ENCODE measurements at places on chromosomes 7 and 10.
A peak's percentile ranks its signal among the peaks of the same experiment; 100 is the strongest.

DNA sequence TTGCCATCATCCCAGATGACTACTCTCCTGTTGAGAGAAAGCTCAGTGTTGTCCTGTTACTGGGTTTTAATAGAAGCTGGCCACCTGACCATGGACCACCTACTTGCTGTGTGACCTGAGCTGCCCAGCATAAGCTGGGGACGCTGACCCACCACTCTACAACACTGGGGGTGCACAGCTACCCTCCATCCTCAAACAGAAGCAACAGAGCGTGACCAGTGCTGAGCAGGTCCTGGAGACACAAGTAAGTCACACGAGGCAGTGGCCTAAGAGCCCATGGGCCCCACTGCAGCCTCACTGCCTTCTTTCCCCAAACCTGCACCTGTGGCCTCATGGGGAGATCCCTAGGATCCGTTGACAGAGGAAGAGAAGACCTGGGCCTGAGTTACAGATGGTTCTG is 198.6 kb upstream of the ADARB2 start:
- no peak for DNase-seq

DNA sequence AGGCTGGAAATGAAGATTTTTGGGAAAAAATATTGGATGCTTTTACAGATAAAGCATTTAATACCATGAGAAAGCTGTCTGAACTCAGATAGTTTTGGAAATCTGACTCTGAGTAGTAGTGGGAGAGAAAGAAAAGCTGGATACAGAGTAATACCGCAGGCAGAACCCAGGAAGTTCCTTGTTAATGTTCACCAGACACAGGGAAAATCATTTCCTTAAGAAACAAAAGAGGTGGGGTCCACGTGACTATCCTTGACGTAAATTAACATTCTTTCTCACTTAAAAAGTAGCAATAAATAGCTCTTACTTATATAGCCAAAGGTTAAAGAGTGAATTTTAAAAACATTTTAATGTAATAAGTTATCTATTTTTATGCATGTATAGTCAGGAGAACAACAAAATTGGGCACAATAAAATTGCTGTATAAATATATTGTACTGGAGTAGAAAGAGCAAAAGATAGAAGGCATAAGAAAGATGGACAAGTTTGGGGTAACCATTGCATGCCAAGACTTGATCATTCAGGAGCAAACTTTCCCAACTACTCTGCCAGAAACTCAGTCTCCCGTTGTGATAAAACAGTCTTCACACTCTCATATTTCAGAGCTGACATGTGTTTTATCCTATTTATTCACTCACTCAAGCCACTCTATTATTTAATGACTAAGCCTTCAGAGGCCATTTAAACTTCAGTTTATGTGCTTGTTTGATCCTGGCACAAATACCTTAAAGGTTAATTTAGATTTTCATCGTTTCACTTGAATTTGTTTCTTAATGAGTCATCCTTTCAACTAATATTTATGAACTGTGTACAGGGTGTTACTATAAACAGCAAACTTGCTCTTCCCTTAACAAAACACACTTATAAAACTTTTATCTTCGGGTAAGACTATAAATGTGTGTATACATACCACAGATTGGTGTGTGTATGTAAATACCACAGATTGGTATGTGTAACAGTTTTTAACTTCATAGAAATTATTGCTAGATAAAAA is 143.1 kb downstream of the GNAI1 start:
- DNase-seq = no peak

GRCh38 chr10:132982301-132982989 is 40.1 kb upstream of the CFAP46 start:
- DNase-seq = no peak

GRCh38 chr7:28955718-28956607 is 2.2 kb downstream of the TRIL start:
- DNase-seq = no peak

GRCh38 chr10:101285519-101286070 is 56.3 kb upstream of the LBX1 start:
- no peak for DNase-seq

- no peak for DNase-seq
These were observed 63.2 kb upstream of the AGR3 start for GRCh38 chr7:16944936-16945335.

GRCh38 chr7:136163340-136163801 is 186.2 kb upstream of the MTPN start:
- DNase-seq = no peak

GRCh38 chr7:68904630-68905029 is 693.6 kb upstream of the AUTS2 start:
- no peak for DNase-seq

DNA sequence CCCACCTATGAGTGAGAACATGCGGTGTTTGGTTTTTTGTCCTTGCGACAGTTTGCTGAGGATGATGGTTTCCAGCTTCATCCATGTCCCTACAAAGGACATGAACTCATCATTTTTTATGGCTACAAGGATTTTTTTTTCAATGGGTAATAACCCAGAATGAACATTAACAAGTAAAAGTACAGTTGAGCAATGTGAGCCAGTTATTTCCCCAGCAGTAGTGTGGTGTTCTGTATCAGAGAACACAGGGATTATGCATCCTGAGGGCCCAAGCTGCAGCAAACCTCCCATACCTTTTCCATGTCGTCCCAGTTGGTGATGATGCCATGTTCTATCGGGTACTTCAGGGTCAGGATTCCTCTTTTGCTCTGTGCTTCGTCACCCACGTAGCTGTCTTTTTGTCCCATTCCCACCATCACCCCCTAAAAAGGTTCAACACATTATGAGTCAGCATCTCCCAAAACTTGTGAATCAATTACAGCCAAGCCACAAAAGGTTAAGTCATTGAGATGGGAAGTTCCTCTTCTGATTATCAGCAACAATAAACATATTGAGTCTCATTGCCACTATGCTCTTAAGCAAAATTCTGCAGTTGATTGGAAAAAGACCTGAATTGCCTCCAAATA is 5.5 kb downstream of the ACTA2 start:
- no peak for DNase-seq

GRCh38 chr10:73413528-73414229 is at the start of gene ANXA7:
Gene ANXA7 (minus strand): TSS chr10:73414058. CDS start chr10:73400856, 13,202 bp downstream.
- DNase-seq = peak; percentile 88

GRCh38 chr10:103776878-103777591 is 78.3 kb downstream of the SH3PXD2A start:
- DNase-seq = no peak

- DNase-seq = no peak
These were observed 74.6 kb downstream of the CUL1 start for GRCh38 chr7:148773334-148773733.

GRCh38 chr10:53135213-53135896 is 362.8 kb upstream of the MBL2 start:
- no peak for DNase-seq

DNA sequence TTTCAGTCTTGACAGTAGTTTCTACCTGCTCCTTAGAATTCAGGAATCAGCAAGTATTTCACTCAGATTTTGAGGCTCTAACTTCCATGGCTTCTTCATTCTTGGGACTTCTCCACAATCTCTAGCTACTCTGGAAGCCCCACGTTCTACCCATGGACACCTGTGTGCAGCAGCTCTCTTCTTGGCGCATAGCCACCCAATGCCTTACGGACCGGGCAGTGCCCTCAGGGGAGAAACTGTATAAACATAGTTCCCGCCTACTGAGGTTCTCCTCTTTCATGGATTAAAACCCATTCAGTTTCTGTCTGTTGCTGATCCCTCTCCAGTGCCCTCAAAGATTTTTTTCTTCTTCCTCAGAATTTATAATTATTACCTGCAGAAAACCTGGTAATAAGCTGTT is 177.1 kb downstream of the SORCS1 start:
- DNase-seq = no peak

DNA sequence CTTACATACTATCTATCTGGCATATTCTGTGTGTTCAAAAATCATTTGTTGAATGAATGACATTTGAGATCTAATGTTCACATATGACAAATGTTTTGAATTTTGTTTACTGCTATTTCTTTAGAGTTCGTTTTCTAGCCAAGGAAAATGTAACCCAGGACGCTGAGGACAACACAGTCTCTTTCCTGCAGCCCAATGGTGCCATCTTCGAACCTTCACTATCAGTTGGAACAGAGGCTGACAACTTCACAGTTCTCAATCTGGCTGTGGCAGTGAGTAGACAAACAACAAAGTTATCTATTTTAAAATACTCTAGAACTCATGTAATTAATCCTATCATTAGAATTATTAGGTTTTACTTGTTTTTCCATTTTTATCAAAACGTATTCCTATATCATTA is 22.5 kb downstream of the CD36 start:
- no peak for DNase-seq

DNA sequence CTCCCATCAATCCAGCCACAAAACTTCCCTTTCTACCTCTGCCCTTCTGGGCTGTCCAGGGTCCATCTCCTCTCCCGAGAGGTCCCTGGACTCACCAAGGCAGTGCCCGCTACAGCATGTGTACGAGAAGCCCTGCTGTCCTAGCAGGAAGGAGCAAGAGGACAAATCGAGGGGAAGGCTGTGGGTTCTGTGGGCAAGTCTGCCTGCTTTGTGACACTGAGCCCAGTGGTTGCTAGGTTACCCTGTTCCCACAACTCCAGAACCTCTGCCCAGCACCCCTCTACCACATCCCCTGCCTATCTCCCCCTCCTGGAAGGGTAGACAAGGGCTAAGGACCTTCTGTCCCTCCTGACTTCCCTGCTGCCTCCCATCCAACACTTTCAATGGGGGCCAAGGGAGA is at the start of gene TBATA:
TBATA (minus strand) TSS at position 188 of the 400 bp plus-strand sequence. CDS start 1,998 bp downstream, outside the sequence.
- DNase-seq = no peak

- no peak for DNase-seq
These were observed 53.2 kb downstream of the SYPL1 start for GRCh38 chr7:106058928-106059324.

DNA sequence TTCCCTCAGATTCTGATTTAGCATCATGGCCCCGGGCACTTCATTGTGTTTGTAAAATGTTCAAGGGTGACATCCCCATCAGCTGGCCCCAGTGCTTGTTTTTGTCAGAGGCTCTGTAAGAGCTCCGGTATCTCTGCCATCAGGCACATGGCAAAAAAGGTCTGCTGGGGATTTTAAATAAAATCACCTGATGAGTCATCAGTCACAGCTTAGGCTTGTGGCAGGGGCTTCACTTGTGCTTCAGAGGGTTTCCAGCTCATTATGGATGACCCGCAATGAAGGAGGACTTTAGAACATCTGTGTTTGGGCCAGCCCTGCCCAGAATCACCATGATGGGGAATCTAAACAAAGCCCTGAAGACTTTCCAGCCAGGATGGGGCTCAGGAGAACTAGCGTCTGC is 259.9 kb downstream of the ZEB1 start:
- DNase-seq = no peak

GRCh38 chr10:25766213-25766612 is 167.8 kb upstream of the MYO3A start:
- DNase-seq = no peak

- DNase-seq = no peak
These were observed 71.2 kb downstream of the ARHGAP21 start for GRCh38 chr10:24652381-24652957.

- no peak for DNase-seq
These were observed 152.3 kb upstream of the LANCL2 start for GRCh38 chr7:55212838-55213237.

DNA sequence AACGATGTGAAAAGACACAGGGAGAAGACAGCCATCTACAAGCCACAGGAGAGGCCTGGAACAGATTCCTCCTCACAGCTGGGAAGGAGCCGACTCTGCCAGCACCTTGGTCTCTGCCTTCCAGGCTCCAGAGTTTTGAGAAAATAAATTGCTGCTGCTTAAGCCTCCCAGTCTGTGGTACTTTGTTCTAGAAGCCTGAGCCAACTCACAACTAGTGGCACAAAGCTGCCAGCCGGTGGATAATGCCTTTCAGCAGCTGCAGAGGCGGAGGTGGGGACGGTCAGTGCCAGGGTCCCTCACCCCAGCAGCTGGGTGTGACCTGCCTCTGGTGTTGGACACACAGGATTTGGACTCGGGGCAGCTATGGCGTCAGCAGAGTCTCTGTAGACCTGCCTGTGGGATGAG is 255.4 kb upstream of the PITRM1 start:
- no peak for DNase-seq

- DNase-seq = no peak
These were observed 42.4 kb upstream of the GDF10 start for GRCh38 chr10:47257396-47258120.

- DNase-seq = no peak
These were observed 134.4 kb upstream of the UNC5B start for GRCh38 chr10:71077796-71078453.

DNA sequence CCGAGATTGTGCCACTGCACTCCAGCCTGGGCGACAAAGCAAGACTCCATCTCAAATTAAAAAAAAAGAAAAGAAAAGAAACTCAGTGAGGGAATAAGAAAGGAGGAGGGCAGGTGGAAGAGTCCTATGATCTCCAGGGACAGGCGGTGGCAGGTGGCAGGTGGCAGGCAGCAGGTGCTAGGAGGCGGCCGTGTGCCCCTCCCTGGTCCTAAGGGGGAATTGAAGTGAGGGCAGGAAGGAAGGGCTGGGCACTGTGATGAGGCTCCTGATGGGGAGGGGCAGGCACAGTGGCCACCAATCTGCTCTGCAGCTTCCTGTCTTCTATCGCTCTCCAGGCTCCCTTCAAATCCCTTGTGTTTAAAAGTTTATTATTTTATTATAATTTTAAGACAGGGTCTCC is 41.2 kb upstream of the UBE3C start:
- DNase-seq = no peak

DNA sequence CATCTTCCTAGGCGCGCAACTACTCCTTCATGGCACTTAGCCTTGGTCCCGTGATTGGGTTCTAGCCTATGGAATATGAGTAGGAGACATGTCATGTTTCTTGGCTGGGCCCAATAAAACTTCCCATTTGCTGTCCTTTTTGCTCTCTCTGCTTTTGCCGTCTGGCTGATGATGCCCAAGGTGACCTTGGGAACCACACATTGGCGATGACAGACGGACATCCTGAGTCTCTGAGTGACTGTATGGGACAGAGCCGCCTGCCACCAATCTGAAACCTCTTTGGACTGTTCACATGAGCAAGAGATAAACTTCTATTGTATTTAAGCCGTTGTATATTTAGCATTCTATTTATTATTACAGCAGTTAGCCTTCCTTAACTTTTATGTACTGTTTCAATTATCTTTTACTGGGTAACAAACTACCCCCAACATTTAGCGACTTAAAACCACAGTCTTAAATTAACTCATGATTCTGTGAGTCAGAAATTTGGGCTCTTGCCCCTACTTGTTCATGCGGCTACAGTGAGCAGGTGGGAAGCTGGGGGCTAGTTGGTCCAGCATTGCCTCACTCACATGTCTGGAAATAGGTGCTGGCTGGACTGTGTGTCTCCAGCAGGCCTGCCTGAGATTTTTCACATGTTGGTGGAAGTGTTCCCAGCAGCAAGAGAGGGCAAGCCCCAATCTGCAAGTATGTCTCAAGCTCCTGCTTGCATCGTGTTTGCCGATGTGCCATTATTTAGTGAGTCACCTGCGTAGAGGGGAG is 71.7 kb downstream of the NOD1 start:
- no peak for DNase-seq

DNA sequence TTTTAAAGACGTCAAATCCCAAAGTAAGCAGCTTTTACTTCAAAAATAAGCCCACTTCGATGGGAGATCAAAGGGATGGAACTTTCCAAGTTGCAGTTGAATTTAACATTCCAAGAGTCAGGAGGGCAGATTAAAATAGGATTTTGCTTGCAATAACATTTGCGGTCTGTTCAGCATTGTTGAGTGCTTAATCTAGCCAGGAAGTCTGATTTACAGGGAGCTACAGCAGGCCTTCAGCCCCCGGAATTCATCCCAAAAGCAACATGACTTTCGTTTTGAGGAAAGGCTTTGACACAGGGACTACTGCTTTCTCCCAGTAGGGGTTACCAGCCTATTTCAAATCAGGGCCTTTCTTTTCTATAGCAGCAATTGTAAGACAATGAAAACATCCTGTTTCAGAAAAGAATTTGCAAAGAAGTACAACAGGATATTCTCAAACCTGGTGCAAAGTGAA is 279.6 kb upstream of the PITRM1 start:
- DNase-seq = no peak

- no peak for DNase-seq
These were observed 132.4 kb upstream of the RHEB start for GRCh38 chr7:151652111-151652510.
